ENCODE measurements at places on chromosomes 4 and X.

GRCh38 chrX:15567886-15568616, 32.7 kb downstream of the ACE2 start:
- DNase-seq = no peak

DNA sequence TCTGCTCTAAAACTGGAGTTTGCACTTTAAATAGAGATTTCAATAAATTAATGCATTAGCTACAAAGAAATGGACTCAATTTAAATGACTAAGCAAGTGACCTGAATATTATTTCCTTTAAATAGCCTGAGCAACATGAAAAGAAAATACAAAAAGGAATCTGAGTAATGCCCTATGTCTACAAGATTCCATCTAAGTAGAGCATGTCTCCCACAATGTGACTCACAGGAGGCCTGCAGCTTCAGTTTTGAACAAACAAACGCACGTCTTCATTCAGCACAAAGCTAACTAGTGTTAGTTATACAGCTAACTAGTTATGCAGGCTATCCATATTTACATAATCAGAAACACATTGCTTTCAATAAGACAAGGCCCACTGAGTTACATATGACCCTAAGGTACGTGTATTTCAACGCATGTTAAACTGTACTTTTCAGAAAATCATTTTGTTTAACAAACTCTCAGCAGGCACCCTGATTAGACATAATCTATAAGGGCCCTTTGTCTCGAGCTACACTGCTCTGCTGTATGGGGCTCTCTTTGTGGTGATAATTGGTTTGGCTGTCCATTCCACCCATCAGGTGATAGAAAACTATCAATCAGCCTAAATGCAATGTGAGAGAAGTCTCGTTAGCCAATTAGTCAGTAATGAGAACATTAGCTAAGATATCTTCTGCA, 116.5 kb downstream of the MAML3 start:
- DNase-seq = no peak

DNA sequence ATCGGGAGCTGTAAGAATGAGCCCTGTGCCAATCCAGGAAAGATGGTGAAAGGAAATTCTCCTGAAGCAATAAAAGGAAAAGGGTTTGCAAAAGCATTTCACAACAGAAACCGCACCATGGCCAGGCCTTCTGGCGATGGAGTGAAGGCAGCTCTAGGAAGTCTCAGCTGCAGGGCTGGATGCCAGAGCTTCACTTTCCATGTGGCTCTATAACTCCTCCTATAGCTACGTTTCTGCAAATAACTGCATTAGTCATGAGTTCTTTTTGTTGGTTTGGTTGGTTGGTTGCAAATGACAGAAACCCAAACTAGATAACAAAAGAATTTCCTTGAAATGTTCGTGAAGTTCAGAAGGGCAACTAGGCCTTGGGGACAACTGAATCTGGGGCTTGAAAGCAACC, 84.6 kb downstream of the RELL1 start:
- DNase-seq = no peak

DNA sequence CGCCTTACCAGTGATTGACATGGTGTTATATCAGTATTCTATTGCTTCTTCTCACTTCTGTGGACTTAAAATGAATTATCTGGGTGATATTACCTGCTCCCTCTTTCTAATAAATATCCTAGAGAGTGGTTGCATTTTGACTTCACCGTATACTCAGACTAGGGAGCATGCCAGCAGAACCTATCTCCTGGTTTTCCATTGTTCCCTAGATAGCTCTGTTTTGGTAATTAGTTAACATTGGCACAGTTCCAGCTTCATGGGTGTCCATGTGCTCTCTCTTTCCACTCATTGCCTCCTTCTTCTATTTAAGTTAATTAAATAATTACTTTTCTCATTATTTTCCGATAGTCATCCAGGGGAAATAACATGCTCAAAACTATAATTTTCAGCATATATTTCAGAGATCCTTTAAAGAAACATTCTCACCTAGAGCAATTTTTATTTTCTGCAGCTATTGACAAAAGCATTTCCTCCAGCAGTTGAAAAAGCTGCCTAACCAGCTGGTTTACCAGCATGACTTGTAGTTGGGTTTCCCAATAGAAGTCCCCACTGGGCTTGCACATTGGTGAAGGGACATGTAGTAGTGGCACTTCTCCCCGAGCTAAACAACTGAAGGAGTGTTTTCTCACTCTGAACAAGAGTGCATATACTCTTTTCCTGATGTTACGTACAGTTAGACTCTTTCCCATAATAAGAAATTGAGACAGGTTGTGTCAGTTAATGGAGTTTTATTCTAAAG, 27.9 kb upstream of the PAPSS1 start:
- no peak for DNase-seq

GRCh38 chr4:151901631-151902030, 140.8 kb upstream of the GATB start:
- no peak for DNase-seq

GRCh38 chrX:40531056-40531826, 49.5 kb upstream of the ATP6AP2 start:
- DNase-seq = no peak

DNA sequence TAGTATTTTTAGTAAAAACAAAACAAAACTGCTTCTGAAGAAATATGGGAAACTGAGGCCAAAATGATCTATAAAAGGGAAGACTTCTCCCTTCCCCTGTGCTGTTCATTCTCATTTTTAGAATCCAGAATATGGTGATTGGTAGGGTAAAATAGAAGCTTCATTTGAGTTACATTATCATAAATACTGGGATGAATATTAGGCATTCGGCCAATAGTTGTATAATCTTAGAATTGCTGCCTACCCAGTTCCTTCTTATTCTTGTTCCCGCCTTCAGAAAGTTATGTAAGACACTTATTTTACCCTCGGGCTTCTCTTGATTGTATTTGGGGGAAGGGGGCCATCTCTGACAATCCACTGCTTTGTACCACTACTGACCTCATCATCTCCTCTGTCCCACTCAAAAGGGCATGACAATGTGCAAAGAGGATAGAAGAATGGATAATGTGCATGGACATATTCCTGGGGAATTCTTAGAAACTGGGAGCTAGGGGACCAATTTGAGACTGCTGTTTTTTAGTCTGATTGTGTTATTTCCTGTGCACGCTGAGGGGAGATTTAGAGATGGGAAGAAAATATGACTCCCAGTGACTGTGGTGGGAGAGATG, 588 bp downstream of the ART3 start:
- no peak for DNase-seq

DNA sequence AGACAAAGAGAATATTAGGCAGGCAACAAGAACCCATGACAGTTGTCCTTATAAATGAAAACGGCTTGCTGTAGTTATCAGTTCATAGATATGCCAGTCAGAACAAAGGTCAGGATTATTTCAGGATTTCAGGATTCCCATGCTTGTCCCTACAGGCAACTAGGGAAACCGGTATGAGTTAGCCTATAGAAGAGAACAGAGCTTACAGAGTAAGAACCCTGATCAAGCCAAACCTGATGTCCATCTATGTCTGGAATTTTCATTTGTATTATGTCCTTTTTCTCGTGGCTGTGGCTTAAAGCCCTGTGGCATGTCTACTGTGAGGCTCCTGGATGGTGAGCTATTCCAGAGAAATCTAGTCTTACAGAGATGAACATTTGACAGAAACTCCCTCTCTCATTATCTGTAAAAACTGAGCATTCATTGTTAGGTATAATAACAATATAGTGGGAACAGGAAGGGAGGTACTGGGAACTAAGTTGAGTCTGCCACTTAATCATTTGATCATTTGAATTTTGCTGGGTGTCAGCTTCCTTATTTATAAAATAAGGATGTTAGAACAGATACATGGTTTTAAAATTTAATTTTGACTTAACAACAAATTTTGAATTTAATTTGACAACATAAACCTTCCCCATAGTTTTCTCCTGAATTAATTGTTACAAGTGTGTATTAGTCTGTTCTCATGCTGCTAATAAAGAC, 129.5 kb upstream of the KLF3 start:
- no peak for DNase-seq

DNA sequence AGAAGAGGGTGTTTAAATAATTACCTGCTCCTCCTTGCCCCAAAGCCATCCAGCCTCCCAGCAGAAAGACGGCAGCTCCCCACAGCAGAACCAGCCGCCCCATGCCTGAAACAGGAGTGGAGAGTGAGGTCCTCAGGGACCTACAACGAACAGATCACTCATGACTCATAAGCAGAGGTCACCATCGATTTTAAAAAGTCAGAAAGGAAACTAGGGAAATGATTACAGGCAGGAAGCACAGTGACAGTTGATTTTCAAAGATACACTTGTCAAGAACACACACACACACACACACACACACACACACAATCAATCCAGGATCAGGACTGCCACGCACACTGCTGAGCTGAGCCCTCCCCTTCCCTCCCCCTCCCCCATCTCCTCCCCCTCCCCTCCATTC, at the start of gene CRLF2:
TSS of gene CRLF2 (minus strand) at position 118 of the 400 bp plus-strand sequence. CDS start at position 103, 15 bp downstream.
- DNase-seq = peak; percentile 49

DNA sequence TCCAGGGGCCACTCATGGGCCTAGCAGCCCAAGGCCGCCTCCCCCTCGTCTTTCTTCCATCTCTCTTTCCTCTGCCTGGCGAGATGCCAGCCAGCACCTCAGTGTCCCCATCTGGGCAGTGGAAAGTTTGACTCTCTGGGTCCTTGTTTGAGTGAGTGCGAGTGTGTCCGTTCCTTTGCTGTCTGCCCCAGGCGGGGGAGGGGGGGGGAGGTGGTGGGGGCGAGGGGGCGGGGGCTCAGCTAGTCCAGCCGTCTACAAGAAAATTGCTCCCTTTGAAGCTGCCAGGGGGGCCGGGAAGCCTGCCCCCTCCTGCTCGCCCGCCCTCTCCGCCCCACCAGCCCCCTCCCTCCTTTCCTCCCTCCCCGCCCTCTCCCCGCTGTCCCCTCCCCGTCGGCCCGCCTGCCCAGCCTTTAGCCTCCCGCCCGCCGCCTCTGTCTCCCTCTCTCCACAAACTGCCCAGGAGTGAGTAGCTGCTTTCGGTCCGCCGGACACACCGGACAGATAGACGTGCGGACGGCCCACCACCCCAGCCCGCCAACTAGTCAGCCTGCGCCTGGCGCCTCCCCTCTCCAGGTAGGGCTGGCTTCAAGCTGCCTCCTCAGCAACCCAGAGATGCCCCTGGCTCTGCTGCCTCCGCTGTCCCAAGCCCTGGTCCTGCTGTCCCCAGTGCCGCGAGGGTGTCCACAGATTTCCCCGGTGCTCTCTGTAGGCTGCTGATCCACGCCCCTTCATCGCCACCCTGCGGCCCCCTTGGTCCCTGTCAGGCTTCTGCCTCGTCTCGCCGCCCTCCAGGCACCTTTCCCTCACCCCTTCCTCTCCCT, at the start of gene BGN:
TSS of gene BGN (plus strand) at position 440 of the 821 bp plus-strand sequence. CDS start 9,652 bp downstream, outside the sequence.
- DNase-seq = no peak

- DNase-seq = no peak
Measured at GRCh38 chrX:123990602-123991001, 29.1 kb downstream of the STAG2 start.

- DNase-seq = no peak
Measured at GRCh38 chr4:173218411-173219125, 50.0 kb downstream of the GALNT7 start.

DNA sequence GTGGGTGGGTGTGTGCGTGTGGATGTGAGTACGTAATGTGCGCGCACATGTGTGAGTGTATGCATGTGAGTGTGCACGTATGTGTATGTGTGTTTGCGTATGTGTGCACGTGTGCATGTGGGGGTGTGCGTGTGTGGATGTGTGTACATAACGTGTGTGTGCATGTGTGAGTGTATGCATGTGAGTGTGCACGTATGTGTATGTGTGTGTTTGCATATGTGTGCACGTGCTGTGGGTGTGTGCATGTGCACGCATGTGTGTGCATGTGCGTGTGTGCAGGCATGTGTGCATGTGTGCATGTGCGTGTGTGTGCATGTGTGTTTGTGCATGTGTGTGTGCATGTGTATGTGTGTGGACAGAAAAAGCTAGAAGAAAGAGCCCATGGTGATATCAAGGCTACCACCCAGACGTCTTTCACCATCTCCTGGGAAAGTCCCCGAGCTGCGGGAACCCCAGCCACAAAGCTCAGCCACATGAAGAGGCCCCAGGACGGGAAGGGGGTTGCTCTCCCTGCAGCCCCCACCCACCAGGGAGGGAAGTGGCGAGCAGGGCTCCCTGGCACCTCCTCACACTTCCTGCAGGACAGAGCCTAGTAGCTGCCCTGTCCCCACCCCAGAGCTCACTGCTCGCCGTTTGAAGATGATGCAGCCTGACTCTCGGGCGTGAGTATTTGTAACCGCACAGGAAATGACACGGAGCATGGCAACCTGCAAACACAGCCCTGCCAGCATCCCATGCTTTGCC, 108.3 kb downstream of the DCTD start:
- peak; percentile 77 for DNase-seq

DNA sequence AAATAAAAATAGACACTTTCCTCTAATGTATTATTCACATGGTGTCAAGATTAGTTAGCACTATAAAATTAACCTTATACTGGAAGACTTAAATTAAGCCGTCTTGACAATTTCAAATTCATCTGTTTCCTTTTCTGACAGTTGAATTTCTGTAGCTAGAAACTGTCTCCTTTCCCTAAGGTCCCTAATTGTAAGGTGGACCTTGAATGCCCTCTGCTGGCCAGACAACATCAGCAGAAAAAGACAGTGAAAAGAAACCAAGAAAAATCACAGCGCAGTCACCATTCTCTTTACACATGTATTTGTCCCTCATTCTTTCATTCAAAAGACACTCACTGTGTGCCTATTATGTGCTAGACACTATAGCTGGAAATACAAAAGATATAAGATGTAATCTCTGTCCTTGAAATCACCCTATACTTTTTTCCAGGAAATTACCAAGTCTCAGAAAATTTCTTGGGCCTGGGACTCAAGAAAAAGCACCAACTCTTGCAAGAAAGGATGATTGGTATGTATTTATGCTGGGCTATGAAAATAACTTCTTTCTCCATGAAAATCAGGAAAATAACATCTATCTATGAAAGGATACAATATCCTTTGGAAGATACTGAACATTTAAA, 32.7 kb upstream of the AMBN start:
- DNase-seq = peak; percentile 41

DNA sequence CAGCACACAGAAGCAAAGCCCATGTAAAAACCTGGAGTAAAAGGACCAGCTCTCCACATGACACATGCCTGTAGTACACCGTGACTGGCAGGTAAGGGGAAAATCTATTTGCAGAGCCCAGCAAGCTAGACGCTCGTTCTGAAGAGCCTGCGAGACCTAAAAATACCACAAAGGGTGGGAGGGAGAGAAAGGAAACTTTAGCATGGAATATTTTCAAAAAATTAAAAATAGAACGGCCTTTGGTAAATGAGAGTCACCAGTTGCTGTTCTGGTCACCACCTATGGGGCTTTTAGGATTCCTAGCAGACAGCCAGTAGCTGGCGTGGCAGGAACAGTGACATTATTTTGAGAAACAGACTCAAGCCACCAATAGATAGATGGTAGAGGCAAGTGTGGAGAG, 115.5 kb downstream of the MID1IP1 start:
- no peak for DNase-seq

- no peak for DNase-seq
Measured at GRCh38 chr4:123819362-123820035, 422.9 kb downstream of the SPRY1 start.

- DNase-seq = no peak
Measured at GRCh38 chrX:72346302-72346949, 40.7 kb upstream of the CITED1 start.

DNA sequence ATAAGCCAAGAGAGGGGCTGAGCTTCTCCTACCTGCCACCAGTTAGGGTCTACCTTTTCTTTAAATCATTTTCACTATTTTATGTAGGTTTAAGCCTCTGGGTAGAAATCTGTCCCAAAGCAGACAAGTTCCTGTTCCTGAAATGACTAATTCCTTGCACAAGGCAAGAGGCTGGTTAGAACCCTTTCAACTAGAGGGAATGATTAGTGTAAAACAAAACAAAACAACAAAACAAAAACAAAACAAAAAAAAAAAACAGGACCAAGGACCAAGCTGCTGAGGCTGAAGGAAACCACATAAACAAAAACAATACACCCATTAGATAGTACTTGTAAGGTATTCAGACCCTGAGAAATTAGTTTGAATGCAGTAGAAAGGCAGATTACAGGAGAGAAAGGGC, 62.7 kb downstream of the MAML3 start:
- DNase-seq = no peak

Data from CD4-positive, alpha-beta T cell treated with Interleukin-17A for 1 hour (primary cell).